ENCODE measurements at places on chromosomes 2 and 18.

DNA sequence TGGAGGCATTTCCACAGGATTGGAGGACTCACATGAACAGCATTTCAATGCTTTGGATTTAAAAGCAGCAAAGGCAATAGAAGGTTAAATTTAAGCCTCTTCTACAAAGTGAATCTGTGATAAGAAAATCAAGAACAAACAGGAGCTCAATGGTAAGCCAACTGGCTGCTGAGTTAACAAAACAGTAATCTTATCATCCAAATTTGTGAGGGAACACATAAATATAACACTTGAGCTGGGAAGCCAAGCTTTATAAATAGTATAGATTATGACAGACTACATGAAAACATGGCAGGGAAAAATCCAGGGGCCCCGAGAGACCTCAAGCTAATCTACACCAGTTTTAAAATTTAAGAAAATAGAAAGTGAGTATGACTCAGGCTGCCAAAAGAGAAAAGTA, 108.5 kb upstream of the PGAP1 start:
- DNase-seq: no peak

DNA sequence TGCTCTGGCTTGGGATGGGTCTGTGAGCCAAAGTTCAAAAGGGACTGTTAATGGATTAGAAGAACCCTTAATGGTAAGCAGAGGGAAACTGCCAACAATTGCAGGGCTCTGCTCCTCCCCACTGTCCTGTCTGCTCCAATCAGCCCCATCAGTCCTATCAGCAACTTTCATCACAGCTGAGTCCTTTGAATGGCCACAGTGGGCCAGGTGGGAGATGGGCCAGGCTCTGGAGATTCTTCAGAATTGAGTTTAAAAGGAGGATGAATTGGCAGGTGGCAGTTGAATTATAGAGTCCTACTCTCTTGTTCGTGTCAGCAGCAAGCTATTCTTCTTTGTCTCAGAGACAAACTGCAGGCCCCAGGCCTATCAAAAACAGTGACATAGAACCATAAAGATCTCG, 573.9 kb downstream of the EPHA4 start:
- DNase-seq: no peak

GRCh38 chr18:79544386-79544963, 135.1 kb upstream of the CTDP1 start:
- DNase-seq: no peak

GRCh38 chr18:61535401-61535800, 202.2 kb downstream of the CDH20 start:
- DNase-seq: no peak

GRCh38 chr2:18483896-18484295, 76.6 kb downstream of the RDH14 start:
- no peak for DNase-seq

GRCh38 chr2:145464866-145465265, 944.9 kb upstream of the ZEB2 start:
- DNase-seq: no peak

Measured in AG04450 (cell line).